Sigmoid colon (tissue), 7 donors: ENCODE measurements at places on chromosomes 12 and 14. TPM values are rescaled to one million over a fixed set of nuclear protein-coding genes. Genes with fewer than 3 reads are reported as not detected.
A peak's percentile ranks its signal among the peaks of the same experiment; 100 is the strongest.

ARMH4 gene
- 6.6 TPM for total RNA-seq

DNA sequence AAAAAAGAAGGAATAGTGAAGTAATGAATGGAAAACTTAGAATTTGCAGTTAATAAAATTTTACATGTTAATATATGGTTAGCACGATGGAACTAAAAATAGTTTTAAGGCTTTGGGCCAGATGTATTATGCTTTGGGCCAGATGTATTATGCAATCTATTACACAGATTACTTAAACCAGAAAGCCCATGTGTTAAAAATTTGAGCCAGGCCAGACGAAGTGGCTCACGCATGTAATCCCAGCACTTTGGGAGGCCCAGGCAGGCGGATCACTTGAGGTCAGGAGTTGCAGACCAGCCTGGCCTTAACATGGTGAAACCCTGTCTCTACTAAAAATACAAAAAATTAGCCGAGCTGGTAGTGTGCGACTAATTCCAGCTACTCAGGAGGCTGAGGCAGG is 17.2 kb downstream of the IFT81 start:
- peaks cover 15% of the 10 kb centered on the region for H3K4me1 ChIP-seq
- H3K27ac ChIP-seq, result peak overlapping the region; percentile 62
- H3K27me3 ChIP-seq, result no peaks in the 10 kb centered on the region
- peak; percentile 91 for DNase-seq

IFT43 gene
- 56.6 TPM for total RNA-seq

DNA sequence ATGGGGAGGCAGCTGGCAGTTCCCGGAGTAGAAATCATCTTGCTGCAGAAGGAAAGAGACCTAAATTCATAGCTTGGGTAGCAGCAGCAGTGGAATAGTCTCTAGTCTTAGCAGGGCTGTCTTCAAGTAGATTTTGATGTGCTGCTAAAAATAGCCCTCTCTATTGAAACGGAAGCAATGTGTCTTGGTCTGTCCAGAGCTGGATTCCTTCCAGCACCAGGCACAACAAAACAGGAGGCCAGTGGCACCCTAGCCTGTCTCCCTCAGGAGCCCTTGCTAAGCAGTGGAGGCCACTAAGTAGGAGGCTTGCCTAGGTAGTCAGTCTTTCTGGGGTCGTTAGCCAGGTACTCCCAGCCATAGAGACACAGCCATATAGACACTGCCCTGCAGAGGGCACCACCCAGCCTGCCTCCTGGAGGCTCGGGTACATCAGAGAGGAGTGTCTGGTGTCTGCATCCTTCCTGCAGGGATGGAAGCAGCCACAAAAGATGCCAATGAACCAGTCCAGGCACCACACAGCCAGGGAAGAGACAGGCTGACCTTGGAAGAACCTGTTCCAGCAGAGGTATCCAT is 97.5 kb downstream of the CRACR2A start:
- no peak overlapping the region for H3K4me3 ChIP-seq
- H3K36me3 ChIP-seq, result no peaks in the 10 kb centered on the region
- H3K4me1 ChIP-seq, result peaks cover 4% of the 10 kb centered on the region
- no peak overlapping the region for H3K27ac ChIP-seq
- no peaks in the 10 kb centered on the region for H3K27me3 ChIP-seq

HOXC9 gene
- not detected for total RNA-seq

GRCh38 chr14:101965181-101965544 is 790 bp downstream of the DYNC1H1 start:
- peak; percentile 88 for DNase-seq
- H3K4me1 ChIP-seq, result peaks cover 34% of the 10 kb centered on the region
- peak overlapping the region; percentile 88 for H3K27ac ChIP-seq

TPCN1 gene
- 29.6 TPM for total RNA-seq

GRCh38 chr12:118446247-118446646 is 69.9 kb downstream of the SUDS3 start:
- DNase-seq, result no peak
- H3K27ac ChIP-seq, result no peak overlapping the region
- no peaks in the 10 kb centered on the region for H3K36me3 ChIP-seq
- no peak overlapping the region for H3K4me3 ChIP-seq
- no peaks in the 10 kb centered on the region for H3K27me3 ChIP-seq
- no peaks in the 10 kb centered on the region for H3K4me1 ChIP-seq

- no peaks in the 10 kb centered on the region for H3K4me1 ChIP-seq
- no peak overlapping the region for H3K4me3 ChIP-seq
- no peaks in the 10 kb centered on the region for H3K27me3 ChIP-seq
- H3K27ac ChIP-seq, result peak overlapping the region; percentile 88
- H3K36me3 ChIP-seq, result no peaks in the 10 kb centered on the region
These were observed 9.2 kb upstream of the INF2 start for GRCh38 chr14:104680056-104680805.

FAM161B gene
- total RNA-seq, result 5.3 TPM

HPD gene
- 0.36 TPM for total RNA-seq

KRT7 gene
- not detected for total RNA-seq

- no peaks in the 10 kb centered on the region for H3K36me3 ChIP-seq
- no peak overlapping the region for H3K27ac ChIP-seq
- H3K27me3 ChIP-seq, result no peaks in the 10 kb centered on the region
- H3K4me3 ChIP-seq, result no peak overlapping the region
These were observed 116.5 kb downstream of the HMGA2 start for GRCh38 chr12:65940744-65941143.

GRCh38 chr14:93764211-93764659 is 24.1 kb downstream of the PRIMA1 start:
- peak overlapping the region; percentile 86 for H3K27ac ChIP-seq
- peak; percentile 92 for DNase-seq
- no peaks in the 10 kb centered on the region for H3K36me3 ChIP-seq
- no peak overlapping the region for H3K4me3 ChIP-seq
- H3K27me3 ChIP-seq, result no peaks in the 10 kb centered on the region

DNA sequence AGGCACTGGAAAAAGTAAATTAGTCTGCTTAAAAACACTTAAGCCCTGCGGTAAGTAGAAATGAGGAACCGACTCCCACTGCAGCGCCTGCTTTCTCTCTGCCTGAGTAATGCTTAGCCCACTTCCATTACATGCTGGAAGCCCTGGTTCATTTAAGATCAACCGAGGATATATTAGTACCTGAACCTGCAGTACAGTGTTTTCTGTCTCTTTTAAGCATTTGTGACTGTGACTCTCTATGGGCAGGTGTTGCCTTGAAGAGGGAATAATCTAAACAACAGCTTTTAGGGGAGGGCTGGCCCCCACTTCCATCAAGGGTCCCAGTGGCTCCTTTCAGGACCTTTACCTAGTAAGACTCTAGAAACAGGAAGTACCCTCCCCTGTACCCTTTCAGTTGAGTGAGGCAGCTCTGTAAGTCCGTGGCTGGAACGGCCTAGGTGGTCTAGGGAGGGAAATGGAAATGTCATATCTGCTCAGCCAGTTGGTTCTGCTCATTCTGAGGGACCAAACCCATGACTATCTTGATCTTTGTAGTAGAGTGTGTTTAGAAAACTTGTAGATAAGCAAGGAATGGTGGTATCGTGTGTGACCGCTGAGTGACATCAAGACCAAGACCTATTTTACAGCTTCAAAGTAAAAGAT is 56.2 kb downstream of the FNTB start:
- DNase-seq, result no peak
- H3K27ac ChIP-seq, result no peak overlapping the region
- H3K36me3 ChIP-seq, result no peaks in the 10 kb centered on the region
- H3K4me1 ChIP-seq, result no peaks in the 10 kb centered on the region

GRCh38 chr14:33871394-33871793 is 79.5 kb downstream of the EGLN3 start:
- H3K4me3 ChIP-seq, result no peak overlapping the region
- H3K4me1 ChIP-seq, result no peaks in the 10 kb centered on the region
- no peaks in the 10 kb centered on the region for H3K36me3 ChIP-seq
- H3K27ac ChIP-seq, result no peak overlapping the region
- no peaks in the 10 kb centered on the region for H3K27me3 ChIP-seq
- no peak for DNase-seq
